ENCODE measurements at places on chromosomes 5 and 9.

GRCh38 chr9:83649080-83649479 is 26.1 kb downstream of the IDNK start:
- peak; percentile 70 for DNase-seq

- no peak for DNase-seq
Measured at GRCh38 chr9:113468716-113469448, 5.4 kb downstream of the RGS3 start.

DNA sequence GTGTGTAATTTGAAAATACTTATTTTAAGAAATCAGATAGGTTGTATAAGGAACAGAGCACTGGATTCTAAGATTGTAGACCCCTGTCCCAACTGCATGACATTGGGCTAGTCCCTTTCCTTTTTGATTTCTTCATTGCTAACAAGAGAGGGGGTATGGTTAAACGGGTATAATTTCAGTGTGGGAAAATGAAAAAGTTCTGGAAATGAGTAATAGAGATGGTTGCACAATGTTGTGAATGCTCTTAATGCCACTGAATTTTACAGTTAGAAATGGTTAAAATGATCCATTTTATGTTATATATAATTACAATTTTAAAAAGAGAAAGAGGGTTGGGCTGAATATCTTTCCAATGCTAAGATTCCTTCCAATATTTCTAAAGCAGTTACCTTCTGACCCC is 103.3 kb upstream of the LHFPL2 start:
- no peak for DNase-seq

- no peak for DNase-seq
Measured at GRCh38 chr9:12699529-12699928, 6.3 kb downstream of the TYRP1 start.

DNA sequence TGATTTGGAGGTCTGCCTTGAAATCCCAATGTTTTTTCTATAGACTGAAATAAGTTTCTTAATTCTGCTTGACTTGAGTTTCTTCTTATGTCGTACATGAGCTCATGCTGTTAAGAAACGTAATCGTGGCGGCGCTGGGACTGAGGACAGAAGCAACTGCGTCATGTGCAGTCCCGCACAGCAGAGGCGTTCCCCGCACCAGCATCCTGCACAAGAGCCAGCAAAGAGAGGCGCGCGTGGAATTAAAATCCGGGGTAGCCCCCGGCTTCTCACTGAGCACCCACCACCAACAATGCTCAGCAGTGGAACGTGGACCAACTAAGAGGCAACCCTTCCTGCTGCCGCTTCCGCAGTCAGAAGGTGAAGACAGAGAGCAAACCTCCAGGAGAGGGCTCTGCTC is 496.2 kb upstream of the ADAMTS16 start:
- DNase-seq = no peak

- no peak for DNase-seq
Measured at GRCh38 chr5:124232515-124232914, 513.9 kb downstream of the ZNF608 start.

GRCh38 chr9:131608493-131609037 is 63.2 kb downstream of the PRRT1B start:
- DNase-seq = no peak

DNA sequence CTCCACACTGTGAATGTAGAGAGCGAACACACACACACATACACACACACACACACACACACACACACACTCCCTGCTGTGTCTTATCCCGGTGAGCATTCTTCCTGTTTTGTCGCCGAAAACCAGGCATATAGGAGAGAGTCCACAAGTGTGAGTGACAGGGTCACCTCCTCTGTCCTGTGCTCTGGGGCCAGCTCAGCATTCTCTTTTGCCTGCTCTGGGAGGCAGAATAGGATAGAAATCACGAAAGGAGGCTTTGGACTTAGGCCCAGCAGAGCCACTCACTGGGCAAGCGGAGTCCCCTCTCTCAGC is 3.0 kb downstream of the LAMC3 start:
- no peak for DNase-seq

GRCh38 chr9:126956917-126957686 is 42.5 kb downstream of the RALGPS1 start:
- DNase-seq = no peak

GRCh38 chr5:65359981-65360380 is 121.7 kb downstream of the ADAMTS6 start:
- no peak for DNase-seq

GRCh38 chr5:178360222-178360925 is 127.8 kb upstream of the PHYKPL start:
- no peak for DNase-seq

DNA sequence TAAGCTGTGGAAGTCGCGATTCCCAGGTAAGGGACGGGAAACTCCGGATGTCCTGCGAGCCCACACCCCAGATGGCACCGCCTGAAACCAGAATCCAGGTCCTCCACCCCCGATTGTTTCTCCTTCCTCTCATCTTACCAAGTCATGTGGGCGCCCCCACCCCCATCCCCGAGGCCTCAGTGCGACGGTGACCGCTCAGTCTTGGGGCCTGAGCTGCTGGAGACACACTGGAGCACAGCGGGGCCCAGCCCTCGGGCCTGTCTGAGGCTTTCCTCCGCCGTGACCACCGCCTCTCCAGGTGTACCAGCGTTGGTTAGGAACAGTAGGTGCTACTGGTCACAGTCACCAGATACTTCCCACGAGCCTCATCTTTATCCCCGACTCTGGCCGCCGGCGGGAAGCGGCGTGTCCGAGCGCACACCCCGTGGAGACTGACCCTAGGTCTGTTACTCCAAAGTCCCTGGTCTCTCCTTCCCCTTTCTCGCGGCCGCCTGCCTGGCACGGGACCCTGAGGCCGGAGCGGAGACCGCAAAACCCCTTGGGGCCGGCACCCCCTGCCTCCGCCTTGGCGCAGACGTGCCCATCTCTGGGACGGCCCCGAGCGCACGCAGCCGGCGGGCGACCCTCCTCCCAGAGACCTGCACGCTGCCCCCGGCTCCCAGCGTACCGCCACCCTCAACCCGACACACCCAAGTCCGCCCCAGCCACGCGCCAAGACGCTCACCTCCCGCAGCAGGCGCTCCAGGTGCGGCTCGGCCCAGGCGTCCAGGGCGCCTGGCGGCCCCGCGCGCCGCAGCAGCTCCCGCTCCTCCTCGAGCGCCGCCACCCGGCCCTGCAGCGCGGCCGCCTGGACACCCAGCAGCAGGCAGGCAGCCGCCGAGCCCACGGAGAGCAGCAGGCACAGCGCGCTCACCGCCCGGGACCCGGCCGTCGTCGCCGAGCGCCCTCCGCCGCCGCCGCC is 733 bp downstream of the COL23A1 start:
- DNase-seq = no peak

DNA sequence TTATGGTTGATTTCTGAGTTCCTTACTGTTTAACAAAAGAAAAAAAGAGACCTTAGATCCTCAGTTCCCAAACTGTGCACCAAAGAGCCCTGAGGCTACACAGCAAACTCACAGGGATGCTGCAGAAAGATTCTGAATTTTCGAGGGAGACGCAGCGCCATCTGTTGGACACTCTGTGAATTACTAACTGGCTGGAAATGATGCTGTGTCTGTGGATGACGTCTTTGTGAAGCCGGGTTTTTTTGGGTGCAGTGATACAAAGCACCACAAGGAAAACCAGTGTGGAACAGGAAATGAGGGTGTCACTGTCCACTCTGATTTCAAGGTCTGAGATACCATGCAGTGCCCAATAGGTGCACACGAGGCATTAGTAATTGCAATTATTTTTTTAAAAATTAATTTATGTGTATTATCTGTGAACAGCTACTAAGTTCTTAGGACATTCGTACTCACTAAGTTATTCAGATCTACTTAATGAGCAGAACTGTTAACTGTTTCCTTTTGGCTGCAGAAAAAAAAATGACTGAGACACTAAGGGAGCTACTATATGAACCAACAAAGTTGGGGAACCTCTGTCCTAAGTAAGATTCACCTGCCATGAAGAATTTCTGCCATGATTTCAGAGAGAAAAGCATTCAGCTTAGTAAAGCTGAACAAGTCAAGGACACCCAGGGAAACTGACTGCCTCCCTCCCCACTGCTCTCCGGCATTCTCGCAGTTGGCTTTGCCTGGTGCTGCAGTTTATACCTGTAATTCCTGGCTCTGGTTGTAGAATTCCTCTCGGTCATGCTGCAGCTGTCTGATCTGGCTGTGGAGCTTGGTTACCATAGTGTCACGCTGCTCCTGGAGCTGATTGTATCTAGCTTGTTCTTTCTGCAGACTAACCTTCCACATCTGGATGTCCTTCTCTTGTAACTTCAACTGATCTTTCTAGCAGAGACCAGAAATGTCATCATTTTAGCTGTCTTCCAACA is 23.4 kb downstream of the SPACA9 start:
- DNase-seq = peak; percentile 63

GRCh38 chr5:28275931-28276330 is 1237.5 kb upstream of the CDH9 start:
- no peak for DNase-seq

GRCh38 chr9:68515326-68516017 is 25.2 kb downstream of the TMEM252 start:
- no peak for DNase-seq

DNA sequence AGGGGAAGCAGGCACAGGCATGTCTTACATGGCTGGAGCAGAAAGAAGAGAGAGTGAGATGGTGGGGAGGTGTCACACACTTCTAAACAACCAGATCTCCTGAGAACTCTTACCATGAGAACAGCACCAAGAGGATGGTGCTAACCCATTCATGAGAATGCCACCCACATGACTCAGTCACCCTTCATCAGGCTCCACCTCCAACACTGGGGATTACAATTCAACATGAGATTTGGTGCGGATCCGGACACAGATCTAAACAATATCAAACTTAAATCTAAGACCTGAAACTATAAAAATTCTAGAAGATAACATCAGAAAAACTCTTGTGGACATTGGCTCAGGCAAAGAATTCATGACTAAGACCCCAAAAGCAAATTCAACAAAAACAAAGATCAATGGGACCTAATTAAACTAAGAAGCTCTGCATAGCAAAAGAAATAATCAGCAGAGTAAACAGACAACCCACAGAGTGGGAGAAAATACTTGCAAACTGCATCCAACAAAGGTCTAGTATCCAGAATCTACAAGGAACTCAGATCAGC is 65.4 kb downstream of the SPATA31C2 start:
- DNase-seq = no peak

DNA sequence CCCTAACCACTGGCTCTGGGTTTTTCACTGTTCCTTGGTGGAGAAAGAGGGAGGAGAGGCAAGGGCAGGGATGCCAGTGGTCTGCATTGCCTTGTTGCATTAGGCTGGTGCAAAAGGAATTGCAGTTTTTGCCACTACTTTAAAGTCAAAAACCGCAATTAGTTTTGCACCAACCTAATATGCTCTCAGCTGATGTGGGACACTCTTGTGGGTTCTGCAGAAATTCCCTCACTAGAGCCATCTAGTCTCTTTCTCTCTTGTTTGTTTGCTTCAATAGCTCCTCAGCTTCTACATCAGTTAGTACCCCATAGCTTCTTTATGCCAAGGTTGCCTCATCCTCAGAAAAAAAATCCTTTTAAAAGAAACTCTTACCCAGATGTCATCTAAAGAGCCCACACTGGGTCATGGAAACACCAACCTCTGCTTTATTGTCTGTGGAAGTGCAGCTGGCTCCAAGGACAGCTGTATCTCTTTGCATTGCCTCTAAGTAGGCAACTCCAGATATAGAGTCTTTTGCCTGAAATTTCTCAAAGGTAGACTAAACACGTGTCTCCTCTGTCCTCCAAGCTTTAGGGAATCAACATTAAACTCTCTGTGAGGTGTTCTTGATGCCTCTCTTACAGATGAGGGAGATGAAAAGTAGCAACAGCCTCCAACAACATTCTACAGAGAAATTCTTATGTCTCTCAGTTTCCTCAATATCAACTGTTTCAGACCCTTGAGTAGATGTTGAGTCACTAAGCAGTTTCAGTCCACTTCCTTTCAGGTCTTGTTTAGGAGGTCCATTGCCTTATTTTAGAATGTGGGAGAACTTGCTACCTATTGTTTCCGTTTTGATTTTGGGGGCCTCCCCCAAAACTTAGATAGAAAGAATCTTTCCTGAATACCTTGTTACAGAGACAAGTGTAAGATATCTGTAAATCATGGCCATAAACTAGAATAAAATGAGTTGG is 84.9 kb upstream of the MEF2C start:
- DNase-seq = no peak

DNA sequence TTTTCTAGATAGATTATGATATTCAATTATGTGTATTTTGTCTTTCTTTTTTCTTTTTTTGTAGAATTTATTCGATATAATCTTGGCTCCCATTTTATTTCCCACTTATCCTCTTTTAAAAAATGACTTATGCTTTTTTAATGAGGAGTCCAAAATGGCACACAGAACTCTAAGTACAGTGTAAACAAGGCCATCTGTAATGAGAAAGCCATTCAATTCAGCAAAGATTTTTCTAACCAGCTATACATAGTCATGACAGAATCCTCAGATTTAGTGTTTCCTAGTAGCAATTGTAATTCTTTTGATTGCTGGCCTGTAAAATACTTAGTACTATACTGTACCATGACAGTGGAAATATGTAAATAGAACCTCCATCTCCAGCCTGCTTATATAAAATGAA is 651.4 kb downstream of the RAB3C start:
- no peak for DNase-seq

- DNase-seq = no peak
Measured at GRCh38 chr5:96516631-96517071, 83.6 kb upstream of the PCSK1 start.

- DNase-seq = no peak
Measured at GRCh38 chr5:127333483-127333882, 42.9 kb downstream of the MEGF10 start.

- DNase-seq = no peak
Measured at GRCh38 chr9:36456480-36457065, 56.5 kb upstream of the RNF38 start.

- no peak for DNase-seq
Measured at GRCh38 chr5:134551901-134552300, 26.4 kb downstream of the JADE2 start.

DNA sequence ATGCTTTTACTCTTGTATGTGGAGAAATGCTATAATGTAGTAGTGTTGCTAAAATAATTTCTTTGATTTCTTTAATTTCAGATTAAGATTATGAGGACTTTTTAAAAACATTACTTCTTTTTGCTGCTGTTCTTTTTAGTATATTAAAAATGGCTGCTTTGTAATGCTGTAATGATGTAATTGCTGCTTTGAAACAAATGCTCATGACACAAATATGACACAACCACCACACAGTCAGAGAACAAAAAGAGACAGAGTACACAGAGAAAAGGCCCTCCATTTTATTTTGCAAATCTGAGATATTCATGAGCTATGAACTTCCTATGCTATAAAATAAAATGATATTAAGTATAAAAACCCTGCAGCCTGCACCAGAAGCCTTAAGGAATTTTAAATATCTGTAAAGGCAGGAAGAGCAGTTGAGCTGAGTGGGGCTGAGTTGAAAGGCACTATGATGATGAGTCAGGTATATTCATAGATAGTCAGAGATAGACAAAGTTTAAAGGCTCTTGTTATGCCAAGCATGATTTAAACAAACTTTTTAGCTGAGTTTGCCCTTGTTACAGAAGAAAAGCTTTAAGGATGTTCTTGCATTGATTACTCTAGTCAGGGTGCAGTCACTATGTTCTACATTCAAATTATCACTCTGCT is 5.1 kb upstream of the POU5F2 start:
- no peak for DNase-seq
